ENCODE measurements at places on chromosomes 11 and 22.

DNA sequence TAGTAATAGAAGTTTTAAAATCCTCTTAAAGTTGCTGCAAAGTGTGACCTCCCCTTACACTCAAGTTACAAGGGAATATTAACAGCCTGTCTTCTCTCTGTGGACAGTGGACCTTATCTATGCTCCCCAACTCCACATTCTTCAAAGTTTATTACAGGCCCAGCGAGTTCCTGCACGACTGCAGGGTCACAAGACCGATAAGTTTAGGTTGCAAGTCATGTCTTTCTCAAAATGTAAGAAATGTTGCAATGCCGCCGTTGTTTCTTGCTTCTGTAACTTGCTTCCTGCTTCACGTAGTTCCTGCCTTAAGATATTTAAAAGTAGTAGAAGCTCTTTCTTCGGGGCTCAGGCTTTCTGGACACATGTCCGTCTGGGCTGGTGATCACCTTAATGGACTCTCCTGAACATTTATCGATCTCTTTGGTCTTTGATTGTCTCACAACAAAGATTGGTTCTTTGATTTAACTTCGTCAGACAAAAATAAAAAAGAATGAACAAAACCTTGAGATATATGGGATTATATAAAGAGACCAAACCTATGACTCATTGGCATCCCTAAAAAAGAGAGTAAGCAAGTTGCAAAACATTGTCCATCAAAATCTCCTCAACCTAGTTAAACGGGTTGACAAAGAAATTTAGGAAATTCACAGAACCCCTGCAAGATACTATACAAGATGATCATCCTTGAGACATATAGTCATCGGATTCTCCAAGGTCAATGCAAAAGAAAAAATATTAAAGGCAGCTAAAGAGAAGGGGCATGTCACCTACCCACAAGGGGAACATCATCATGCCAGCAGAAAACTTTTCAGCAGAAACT, 45.4 kb upstream of the GLYAT start:
- no peak for DNase-seq

- no peak for DNase-seq
These were observed 3.5 kb downstream of the ADM start for GRCh38 chr11:10308201-10308954.

DNA sequence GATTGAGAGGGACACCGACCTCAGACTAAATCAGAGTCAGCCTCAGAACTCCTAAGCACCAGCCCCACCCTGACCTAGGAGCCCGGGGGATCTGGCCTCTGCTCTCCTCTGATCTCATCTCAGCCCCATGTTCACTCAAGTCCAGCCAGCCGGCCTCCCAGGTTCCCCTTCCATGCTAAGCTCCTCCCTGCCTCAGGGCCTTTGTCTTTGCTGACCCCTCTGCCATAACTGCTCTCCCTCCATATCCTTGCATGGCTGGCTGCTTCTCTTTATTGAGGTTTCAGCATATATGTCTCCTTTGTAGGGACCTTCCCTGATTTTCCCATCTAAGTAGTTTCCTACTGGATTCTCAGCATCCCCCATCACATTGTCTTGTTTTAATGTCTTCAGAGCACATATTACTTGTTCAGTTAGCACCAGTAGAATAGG, 780 bp upstream of the SLC15A3 start:
- no peak for DNase-seq

DNA sequence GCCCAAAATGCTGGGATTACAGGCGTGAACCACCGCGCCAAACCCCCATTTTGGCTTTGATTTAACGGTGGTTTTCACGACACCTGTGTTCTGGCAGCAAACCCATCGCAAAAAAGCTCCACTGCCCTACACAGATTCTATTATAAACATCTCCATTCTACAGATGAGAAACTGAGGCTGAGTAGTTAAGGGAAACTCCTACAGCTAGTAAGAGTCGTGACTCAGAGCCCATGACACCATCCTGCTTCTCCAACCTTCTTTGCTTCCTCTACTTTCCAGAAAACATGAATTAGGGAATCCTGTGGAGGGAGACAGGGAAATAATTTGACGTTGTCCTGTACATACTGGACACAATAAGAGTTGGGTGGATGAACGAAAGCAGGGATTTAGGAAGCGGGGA, 429 bp upstream of the SNX15 start:
- no peak for DNase-seq

DNA sequence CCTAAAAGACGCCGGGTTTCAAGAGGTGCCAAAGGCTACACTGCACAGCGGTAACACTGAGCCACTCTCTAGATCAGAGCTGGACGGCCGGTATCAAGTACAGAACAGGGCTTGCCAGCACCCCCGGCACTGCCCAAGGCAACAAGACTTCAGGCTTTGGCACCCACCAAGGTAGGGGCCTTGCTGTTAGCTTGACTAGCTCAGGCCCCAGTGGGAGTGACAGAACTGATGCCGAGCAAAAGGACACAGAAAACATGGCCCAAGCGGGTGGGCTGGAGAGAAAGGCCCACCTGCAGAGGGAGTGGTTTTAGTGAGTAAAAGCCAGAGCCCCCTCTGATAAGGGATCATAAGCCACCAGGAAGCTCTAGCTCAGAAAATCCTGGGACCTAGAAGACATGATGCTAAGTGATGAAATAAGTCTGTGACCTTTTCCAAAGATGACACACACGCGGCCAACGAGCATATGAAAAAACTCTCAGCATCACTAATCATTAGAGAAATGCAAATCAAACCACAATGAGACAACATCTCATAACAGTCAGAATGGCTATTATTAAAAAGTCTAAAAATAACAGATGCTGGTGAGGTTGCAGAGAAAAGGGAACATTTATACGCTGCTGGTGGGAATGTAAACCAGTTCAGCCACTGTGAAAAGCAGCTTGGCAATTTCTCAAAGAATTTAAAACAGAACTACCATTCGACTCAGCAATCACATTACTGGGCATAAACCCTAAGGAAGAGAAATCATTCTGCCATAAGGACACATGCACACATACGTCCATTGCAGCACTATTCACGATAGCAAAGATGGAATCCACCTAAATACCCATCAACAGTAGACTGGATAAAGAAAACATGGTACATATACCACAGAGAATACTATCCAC, 12.9 kb downstream of the EHD1 start:
- DNase-seq = no peak

- DNase-seq = peak; percentile 71
These were observed at the start of gene SCN3B for GRCh38 chr11:123654566-123655081. SCN3B (minus strand) TSS chr11:123654624; CDS start chr11:123653801, 823 bp downstream.
